ENCODE measurements at places on chromosomes 6 and 20.

GRCh38 chr6:225121-225721, 67.1 kb upstream of the DUSP22 start:
- DNase-seq = peak; percentile 73

DNA sequence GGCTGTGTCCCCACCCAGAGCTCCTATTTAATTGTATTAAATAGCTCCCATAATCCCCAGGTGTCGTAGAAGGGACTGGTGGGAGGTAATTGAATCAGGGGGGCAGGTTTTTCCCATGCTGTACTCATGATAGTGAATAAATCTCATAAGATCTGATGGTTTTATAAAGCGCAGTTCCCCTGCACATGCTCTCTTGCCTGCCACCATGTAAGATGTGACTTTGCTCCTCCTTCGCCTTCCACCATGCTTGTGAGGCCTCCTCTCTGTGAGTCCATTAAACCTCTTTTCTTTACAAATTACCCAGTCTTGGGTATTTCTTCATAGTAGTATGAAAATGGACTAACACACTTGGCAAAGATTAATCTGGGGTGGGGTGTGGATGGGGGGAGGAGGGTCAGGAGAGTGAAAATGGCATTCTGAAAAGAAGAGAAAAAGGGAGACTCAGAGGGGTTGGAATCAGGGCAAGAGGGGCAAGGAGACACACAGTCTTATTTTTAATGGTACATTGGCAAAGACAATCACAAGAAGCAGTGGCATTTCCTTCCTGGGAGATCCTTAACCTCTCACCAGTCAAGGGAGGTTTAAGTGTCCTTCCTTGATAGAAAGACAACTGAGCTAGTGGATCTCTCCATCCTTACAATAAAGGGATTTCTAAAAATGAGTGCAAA, 37.5 kb upstream of the NOX3 start:
- no peak for DNase-seq

GRCh38 chr20:24998121-24998520, 5.6 kb upstream of the APMAP start:
- no peak for DNase-seq

DNA sequence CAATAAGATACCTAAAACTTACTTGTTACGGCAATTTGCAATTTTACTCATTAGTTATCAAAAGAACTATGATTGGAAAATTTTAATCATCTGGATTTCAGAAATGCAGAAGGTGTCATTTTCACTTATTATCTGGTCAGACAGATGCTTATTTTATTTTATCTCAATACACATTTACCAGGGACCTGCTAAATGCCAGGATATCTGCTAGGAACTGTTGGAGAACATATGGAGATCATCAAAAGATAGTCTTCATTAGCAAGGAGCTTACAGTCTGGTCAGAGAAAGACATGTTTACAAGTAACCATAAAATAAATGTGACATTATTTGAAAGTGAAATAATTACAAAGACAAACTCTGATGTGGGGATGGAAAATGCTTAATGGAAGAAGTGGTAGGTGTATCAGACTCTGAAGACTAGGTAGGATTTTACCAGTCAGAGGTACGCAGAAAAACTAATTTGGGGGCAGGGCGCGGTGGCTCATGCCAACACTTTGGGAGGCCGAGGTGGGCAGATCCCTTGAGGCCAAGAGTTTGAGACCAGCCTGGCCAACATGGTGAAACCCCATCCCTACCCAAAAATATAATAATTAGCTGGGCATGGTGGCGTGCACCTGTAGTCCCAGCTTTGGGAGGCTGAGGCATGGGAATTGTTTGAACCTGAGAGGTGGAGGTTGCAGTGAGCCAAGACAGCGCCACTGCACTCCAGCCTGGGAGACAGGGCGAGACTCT, 137.8 kb downstream of the MYB start:
- DNase-seq = no peak

Measured in activated CD4-positive, alpha-beta T cell treated with anti-CD3 and anti-CD28 coated beads for 4 hours (primary cell).